ENCODE measurements at places on chromosomes 2 and 18.

DNA sequence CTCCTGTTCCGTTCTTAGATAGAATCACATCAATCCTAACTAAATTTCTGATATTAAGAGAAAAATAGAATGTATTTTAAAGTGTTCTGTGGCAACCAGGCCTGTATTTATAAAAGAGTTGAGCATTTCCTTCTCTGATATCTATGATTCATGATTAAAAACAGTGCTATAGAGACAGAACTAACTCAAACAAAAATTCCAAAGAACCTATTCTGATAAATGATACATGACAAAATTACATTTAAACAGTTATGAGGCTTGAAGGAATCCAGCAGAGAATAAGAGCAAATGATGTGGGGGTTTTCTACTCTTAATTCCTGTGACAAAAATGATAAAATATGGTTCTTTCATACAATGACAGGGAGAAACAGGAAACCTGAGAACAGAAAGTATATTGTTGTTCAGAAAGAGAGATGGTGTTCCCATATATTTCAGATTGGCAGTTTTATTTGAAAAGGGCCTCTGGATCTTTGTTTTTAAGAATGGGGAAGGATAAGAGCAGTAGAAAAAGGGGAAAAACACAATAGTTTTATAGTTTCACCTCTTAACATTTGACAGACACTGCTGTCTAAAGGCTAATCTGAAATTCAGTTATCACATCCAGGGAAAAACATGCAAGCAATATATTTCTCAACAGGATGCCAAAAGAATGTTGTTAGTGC lies 944.3 kb downstream of the LRP1B start:
- no peak for DNase-seq

GRCh38 chr2:26442707-26443106 lies 35.2 kb downstream of the OTOF start:
- no peak for DNase-seq

GRCh38 chr2:213067888-213068287 lies 83.5 kb downstream of the IKZF2 start:
- no peak for DNase-seq

DNA sequence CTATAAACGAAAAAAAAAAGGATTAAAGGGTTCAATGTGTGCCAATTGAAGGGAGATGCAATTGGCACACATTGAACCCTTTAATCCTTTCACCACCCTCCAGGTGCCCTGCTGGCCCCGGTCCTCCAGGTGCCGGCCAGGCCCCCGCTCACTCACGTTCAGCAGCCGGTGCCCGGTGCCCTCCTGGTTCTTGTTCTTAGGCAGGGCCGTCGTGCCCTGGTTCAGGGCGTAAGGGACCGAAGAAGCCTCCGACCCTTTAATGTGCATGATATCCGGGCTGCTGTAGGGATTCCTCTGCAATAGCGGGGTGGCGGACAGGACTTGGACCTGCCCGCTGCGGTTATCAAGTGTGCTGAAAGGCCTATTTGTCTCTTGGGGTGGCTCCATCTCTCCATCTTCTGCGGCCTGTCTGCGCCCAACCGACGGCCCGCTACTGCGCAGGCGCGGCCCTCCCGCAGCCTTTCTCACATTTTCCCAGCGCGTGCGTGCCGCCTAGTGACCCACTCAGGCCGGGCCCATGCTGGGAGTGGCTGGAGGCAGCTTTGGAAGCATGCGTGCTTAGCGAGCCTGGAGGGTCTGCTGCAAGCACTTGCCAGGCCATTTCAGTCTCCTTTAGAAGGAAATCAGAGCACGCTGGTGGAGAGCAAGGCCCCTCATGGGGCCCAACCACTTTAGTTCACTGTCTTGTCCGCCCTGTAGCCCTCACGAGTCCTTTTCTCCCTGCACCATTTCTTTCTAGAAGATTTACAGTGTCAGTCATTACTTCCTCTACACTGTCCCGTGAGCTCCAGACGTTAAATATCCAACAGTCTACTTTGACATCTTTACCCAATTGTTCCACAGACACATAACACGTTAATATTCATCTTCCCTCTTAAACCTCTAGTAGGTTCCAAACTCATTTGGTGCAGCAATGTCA lies 24.3 kb downstream of the TMEM237 start:
- peak; percentile 39 for DNase-seq

- no peak for DNase-seq
Observed at GRCh38 chr18:25592804-25593360, 240.9 kb upstream of the ZNF521 start.

DNA sequence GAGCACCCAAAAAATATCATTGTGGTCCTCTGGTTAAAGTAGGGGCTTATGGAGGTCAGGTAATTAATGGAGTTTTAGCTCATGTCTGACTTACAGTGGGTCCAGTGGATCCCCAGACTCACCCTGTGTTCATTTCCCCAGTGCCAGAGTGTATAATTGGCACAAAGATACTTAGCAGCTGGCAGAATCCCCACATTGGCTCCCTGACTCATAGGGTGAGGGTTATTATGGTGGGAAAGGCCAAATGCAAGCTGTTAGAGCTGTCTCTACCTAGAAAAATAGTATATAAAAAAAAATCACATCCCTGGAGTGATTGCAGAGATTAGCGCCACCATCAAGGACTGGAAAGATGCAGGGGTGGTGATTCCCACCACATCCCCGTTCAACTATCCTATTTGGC lies 1067.6 kb upstream of the ACVR2A start:
- no peak for DNase-seq

DNA sequence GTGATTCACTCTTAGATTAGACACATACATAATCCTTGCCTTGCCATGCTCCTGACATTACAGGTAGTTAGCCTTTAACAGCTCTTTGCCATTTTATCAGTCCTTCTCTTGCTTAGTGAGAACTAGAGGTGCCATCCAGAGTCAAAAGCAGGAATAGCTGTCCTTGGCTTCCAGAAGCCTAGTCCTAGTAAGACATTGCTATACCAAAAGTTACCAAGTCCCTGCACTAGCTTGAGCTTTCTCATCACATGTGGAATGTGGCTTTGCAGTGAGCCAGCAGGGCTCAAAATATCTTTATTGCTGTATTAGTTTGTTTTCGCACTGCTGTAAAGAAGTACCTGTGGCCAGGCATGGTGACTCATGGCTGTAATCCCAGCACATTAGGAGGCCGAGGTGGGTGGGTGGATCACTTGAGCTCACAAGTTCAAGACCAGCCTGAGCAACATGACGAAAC lies 104.7 kb upstream of the NOSTRIN start:
- no peak for DNase-seq

- no peak for DNase-seq
Observed at GRCh38 chr2:18154259-18154658, 275.8 kb downstream of the KCNS3 start.

- DNase-seq, result no peak
Observed at GRCh38 chr18:27921392-27921791, 255.5 kb downstream of the CDH2 start.

DNA sequence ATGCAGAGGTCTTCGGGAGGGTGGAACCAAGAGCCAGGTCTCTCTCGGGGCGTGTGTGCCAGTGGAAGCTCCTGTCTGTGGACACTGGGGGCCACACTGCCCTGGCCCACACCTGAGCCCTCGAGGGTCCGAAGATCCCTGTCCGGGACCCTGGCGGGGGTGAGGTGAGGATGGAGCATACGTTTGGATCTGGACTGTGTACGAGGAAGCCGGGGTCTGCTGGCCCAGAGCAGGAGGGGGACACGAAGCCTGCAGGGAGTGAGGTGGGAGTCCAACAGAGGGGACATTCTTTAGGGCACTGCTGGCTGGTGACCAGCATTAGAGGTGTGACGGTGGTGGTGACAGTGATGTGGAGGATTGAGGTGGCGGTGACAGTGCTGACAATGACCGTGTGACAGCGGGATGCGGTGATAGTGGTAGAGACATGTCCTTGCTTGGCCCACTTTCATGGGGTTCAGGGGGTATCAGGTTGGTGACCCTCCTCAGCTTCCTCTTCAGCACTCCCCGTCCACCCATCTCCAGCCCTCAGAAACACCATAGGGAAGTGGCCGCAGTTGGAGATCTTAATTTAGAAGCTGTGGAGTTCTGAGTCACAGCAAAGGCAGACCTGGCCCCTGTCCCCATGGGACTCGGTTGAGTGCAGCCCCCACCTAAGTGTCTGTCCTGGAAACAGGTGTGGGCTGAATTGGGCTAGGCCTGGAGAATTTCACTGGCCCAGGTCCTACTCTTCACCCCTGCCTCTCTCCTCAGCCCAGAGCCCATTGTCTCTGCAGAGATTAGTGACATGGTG lies 252.0 kb downstream of the DYSF start:
- no peak for DNase-seq

GRCh38 chr2:241071677-241072111 lies 30.4 kb downstream of the MTERF4 start:
- no peak for DNase-seq

Measured in suppressor macrophage treated with lipopolysaccharide for 4 hours (primary cell).